Left colon (tissue), 2 donors: ENCODE measurements at places on chromosomes 1 and 21. TPM values are rescaled to one million over a fixed set of nuclear protein-coding genes. Genes with fewer than 3 reads are reported as not detected.

- no peak for DNase-seq
Observed at GRCh38 chr1:52190500-52191252, 48.8 kb downstream of the ZFYVE9 start.

GRCh38 chr1:215262106-215262505 lies 179.6 kb downstream of the KCNK2 start:
- no peak for DNase-seq

- no peak for DNase-seq
Observed at GRCh38 chr1:110538921-110539320, 19.9 kb upstream of the KCNA10 start.

DNA sequence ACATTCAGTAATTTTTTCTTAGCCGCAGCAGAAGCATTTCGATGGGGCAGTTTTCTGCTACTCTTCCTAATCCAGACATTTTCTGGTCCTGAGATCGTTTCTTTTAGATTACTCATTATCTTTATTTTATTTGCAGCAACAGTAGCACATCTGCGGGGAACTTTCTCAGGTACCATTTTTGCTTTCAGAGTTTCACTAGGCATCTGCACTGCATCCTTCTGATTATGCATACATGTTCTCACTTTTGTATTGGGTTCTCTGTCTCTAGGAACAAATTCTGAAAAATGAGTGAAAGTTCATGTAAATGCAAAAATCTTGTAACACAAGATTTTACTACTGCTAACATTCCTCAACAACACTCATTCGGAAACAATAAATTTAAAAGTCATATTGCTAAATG lies 3.9 kb upstream of the PSMG1 start:
- DNase-seq = no peak

DNA sequence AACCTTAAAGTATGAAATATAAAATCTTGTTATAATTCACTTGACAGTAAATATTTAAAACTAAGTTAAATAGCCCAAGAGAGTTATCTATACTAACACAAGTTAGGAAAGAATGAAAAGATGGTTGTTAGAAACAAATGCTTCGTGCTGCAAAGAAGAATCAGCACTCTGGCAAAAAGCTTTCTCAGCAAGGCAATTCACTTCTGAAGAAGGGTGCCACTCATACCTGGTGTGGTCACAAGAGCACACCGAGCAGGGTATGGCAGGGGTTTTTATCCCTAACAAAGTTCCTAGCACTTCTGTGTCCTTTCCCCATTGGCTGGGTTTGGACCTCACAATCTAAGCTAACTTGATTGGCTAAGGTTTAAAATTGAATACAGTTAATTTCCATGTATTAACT lies 121.0 kb downstream of the MAGI3 start:
- no peak for DNase-seq

GRCh38 chr1:107588321-107588720 lies 376.7 kb downstream of the VAV3 start:
- no peak for DNase-seq

GRCh38 chr1:240701412-240701811 lies 89.5 kb upstream of the GREM2 start:
- no peak for DNase-seq

- no peak for DNase-seq
Observed at GRCh38 chr1:171898941-171899340, 57.6 kb downstream of the DNM3 start.

GRCh38 chr1:196651637-196652215 lies at the start of gene CFH:
Gene CFH (plus strand): TSS chr1:196652043. CDS start chr1:196652118, 75 bp downstream.
- no peak for DNase-seq

DNA sequence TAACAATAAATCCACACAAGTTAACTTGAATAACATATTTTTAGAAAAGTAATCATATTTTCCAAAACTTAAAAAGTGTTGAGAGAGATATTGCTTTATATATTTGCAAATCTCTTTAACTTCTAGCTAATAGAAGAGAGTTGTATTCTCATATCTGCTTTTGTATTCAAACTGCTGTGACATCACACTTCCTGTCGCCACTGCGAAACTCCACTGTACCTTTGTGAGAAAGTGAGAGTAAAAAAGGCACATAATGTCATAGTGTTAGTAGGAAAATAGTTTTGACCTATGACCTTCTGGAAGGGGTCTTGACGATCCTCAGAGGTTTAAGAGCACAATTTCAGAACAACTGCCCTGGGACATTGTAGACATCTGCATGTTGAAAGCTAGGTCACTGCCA lies 21.6 kb downstream of the AK5 start:
- no peak for DNase-seq

DNA sequence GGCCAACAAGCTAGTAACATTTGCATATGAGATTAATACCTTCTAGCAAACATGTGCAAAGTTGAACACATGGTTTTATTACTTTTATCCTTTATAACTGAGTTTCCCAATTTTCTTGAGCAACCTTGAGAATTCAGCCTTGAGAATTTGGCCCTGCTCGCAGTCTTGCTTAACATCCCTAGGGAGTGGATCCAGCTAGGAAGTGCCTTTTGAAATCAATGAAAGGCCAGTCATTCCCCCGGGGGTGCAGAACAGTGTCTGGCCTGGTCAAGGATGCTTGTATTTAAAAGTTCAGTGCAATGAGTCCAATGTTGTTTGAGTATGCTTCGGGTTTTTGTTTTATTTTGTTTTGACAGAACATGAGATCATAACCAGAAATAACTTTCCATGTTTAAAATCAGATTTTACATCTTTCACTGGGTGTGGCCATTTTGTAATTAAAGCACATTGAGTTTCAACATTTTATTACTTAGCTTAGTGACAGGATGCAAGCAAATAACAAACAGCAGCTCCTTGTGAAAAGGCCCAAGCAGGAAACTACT lies 16.7 kb downstream of the PALMD start:
- DNase-seq = no peak

- no peak for DNase-seq
Observed at GRCh38 chr1:173616859-173617258, 14.0 kb upstream of the SLC9C2 start.

GRCh38 chr1:7540816-7541215 lies 230.3 kb upstream of the VAMP3 start:
- DNase-seq = peak; percentile 4

GRCh38 chr1:156281693-156282478 lies 739 bp downstream of the SMG5 start:
- DNase-seq = peak; percentile 73

DNA sequence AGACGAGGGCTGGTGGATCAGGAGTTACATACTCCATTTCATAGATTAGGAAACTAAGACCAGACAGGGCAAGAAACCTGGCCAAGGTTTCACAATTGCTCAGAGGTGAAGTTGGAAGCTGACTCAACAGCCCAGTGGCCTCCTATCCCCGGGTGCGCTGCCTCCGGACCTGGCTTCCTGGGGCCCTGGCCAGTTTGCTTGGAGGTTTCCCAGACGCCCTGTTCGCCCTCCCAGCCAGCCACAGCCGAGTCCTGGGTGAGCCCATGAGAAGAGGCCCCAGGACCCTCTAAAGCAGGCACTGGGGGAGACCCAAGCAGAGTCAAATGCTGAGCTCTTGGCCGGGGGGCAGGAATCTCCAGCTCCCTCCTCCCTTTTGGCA lies 180.1 kb downstream of the ZBTB18 start:
- no peak for DNase-seq

DNA sequence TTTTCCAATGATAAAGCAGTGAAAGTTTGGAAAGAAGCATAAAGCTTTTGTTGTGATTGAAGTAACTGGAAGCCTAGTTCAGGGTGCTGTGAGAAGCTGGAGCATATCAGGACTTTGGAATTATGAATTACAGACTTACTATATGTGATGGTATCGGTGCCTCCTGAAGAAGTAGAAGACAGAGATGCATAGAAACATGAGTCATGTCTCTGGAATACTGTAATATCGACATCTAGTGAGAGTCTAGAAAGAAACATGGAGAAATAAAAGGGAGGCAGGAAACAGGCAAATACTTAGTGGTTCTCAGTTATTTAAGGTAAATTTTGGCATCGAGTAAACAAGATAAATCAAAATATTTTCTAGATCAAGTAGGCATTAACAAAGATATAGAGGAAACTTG lies 103.0 kb downstream of the CAMTA1 start:
- no peak for DNase-seq

Gene OR2M2
- total RNA-seq = not detected

Gene NBPF10
- total RNA-seq = 2.2 TPM

Gene SYT6
- total RNA-seq = 0.14 TPM

Gene HMGCS2
- 583 TPM for total RNA-seq

Gene XCL2
- 0.67 TPM for total RNA-seq

Gene ZFYVE9
- 17.3 TPM for total RNA-seq

Gene RSPH1
- total RNA-seq = 3.3 TPM

Gene PPFIA4
- total RNA-seq = 1.7 TPM

Gene TNFSF4
- 1.2 TPM for total RNA-seq

Gene SPRR2A
- not detected for total RNA-seq

Gene HAO2
- not detected for total RNA-seq
